NCI-H187 treated with DMSO at 0.1 percent for 48 hours (cell line): ENCODE measurements at places on chromosomes 12 and 14.

DNA sequence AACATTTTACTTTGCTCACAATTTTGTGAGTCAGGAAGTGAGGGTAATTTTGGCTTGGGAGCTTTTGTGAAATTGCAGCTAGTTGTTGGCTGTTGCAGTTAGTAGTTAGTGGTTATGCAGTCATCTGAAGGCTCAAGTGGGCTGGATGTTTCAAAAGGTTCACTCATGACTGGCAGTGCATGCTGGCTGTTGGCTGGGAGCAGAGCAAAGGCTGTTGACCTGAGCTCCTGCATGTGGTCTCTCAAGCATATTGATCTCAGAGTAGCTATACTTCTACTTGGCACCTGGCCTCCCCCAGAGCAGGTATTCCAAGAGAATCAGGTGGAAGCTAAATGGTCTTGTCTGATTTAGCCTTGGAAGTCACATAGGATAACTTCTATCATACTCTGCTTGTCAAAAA is 414.1 kb upstream of the STXBP6 start:
- DNase-seq: no peak

- no peak for DNase-seq
These were observed 74.5 kb upstream of the ATF1 start for GRCh38 chr12:50689437-50689836.

- DNase-seq: no peak
These were observed 71.6 kb downstream of the ITPK1 start for GRCh38 chr14:93044121-93044520.

DNA sequence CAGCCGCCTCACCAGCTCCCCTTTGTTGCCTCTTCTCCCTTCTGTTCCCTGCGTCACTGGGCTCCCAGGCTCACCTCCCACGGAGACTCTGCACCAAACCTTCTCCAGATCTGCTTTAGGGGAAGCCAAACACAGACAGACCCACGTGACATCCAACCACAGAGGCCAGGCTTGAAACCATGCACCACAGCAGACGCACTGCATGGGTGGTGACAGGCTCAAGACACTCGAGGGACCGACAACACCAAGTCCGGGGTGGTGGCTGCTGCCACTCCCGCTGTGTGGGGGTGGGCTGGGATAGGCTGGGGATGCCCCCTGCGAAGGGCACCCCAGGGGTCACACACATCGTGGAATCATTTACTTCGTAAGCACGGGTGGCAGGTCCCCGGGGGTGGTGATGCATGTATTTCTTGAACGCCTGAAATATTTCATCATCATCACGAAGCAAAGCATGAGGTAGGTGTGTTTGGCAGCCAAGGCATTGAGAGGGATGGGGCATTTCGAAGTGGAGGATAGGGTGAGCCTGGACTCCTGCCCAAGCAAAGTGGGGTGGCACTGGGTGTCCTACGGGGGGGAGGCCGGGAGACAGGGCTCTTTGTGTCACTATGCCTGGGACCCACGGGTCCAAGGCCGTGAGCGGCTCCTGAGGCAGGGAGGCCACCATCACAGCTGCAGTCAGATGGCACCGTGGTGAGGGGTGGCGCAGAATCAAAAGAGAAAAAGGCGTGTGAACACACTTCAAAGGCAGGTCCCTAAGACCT is 66.8 kb upstream of the RFLNA start:
- no peak for DNase-seq

- no peak for DNase-seq
These were observed 73.1 kb downstream of the DERA start for GRCh38 chr12:15984097-15984800.

DNA sequence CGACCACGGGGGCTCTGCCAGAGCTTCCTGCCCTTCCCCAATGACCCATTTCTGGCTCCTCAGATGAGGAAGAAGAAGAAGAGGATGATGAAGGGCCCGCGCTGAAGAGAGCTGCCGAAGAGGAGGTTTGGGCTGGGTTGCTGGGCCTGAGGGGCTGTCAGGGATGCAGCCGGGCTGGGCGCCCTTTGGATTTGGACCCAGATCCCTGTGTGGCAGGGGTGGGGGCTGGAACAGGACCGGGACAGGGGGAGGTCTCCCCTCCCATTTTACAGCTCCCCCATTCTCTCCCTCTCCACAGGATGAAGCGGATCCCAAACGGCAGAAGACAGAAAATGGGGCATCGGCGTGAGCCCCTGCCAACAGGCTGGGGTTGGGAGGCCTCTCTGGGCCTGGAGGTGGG is 2.2 kb upstream of the LAG3 start:
- DNase-seq: no peak

DNA sequence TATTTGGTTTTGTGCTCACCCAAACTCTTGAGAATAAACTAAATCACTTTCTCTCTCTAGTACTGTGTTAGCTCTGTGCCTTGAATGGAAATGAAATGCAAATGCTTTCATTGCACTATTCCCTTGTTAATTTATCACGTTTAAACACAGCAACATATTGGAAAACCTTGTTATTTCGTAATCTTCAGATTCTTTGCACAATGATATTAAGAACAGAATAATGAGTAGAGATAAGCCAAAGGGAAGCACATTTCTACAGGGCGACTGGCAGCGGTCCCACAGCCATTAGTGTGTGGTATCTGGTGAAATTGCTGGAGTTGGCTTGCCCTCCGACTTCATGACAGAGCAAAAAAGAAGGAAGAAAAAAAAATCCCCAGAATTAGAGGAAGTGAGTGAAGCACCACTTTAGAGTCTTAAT is 166.1 kb upstream of the E2F7 start:
- no peak for DNase-seq

- no peak for DNase-seq
These were observed 8.0 kb downstream of the BAZ1A start for GRCh38 chr14:34867199-34867598.
